ENCODE measurements at places on chromosomes 12 and 14.

- DNase-seq, result peak; percentile 23
These were observed 94.9 kb downstream of the DUSP16 start for GRCh38 chr12:12467688-12468261.

GRCh38 chr12:53513712-53514410, 6.6 kb upstream of the NPFF start:
- no peak for DNase-seq

GRCh38 chr12:32926356-32926755, 29.8 kb upstream of the PKP2 start:
- DNase-seq, result no peak

DNA sequence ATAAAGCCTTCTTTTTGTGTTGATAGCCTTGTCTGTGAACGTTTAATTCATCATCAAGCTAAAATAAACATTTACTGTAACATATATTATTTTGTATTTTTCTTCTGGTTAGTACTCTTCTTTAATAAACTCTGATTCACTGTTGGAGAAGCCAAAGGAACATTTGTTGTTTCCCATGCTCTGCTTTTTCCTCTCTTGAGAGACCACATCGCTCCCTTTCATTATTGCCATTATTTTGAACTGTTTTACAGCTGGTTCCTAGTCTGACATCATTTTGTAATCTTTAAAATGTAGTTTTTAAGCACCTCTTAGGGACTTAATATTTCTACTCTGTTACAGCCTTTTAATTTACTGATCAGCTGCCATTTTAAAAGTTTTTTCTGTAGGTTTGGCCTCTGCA, 301.8 kb downstream of the NPAS3 start:
- DNase-seq, result no peak
